Stimulated activated CD4-positive, alpha-beta T cell treated with anti-CD3 and anti-CD28 coated beads, TNF-alpha, amount 100 ng/mL, for 4 hours (primary cell): ENCODE measurements at places on chromosomes 1 and 21.

- DNase-seq, result no peak
Observed at GRCh38 chr1:45608175-45609156, 15.4 kb downstream of the CCDC17 start.

- no peak for DNase-seq
Observed at GRCh38 chr21:30166171-30166570, 434 bp downstream of the CLDN17 start.

GRCh38 chr1:23366598-23366997, 3.0 kb downstream of the ZNF436 start:
- no peak for DNase-seq

DNA sequence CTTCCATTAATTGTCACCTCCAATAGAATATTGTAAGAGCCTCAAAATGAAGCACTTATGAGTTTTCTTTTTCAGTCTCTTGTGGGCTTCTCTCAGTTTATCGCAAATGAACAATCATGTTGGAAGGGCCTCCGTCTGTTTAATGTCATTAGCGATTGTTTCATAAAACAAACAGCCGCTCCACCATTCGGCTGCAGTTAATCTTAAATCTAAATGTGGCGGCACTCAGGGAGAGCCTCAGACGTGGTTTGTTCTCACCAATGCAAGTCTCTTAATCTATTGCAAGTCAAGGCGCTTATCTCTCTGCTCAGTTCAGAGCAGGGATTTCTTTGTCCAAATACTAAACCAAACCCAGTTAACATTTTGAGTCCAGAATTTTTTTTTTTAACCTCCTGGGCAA, 34.9 kb upstream of the ESRRG start:
- DNase-seq, result no peak

DNA sequence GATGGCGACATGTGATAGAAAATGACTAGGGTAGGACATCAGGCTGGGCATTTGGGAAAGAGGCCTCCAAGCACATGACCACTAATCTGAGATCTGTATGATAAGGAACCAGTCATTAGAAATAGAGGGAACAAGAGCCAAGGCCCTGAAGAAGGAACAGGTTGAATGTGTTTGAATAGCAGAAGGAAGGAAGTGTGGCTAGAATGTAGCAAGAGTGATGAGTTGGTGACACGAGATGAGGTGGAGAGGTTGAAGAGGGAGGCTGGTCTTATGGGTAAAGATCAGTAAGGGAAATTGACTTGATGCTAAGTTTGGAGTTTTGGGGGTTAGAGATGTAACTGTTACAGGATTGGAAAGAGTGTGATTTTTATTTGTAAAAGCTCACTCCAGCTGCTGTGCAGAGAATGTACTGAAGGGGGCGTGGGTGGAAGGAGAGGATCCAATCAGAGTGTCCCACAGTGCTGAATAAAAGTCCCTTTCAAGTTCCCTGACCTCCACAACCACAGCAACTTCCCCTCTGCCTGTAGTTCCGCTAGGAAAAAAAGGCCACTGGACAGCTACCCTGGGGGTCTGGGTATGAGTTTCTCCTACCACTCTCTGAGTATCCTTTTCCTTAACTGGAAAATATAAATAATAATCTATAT, 295.0 kb downstream of the OMA1 start:
- no peak for DNase-seq

DNA sequence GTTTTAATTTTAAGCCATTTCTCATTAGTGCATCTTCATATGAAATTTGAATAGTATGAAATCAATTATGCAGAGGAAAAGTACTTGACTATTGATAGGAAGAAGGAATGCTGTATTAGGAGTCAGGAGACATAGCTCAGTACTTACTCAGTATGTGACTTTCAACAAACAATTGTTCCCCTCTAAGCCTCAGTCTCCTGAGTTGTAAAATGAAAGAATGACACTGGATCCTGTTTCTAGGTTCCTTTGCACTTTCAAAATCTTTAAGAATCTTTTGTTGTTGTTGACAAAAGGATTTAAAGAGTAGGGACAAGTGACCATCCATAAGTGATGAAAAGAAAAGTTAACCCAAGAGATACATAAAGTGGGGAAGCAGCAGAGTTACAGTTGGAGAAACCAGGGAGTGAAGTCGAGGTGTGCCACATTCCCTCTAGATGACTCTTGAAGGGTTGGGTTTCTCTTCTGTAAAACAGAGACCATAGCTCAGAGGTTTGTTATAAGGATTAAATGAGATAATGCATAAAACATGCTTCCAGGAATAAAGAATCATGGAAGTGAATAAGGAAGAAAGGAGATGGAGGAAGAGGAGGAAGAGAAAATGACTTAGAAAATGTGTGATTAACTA, 105.7 kb upstream of the KCNJ15 start:
- no peak for DNase-seq

GRCh38 chr1:27057389-27057788, 44.7 kb upstream of the TENT5B start:
- no peak for DNase-seq

DNA sequence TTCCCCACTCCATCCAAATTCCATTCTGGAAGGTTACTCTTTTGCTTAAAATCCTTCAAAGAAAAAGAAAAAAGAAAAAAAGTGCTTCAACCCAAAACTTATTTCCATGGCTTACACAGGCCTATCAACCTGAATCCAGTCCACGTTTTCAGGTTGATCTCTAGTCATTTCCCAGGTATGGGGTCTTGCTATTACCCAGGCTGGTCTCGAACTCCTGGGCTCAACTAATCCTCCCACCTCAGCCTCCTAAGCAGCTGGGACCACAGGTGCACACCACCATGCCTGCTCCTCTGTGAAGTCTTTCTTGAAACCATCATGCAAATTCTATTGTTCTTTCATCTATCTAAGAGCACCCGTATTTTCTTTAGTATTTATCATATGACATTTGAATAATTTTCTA, 7.6 kb downstream of the RNF19B start:
- DNase-seq, result no peak

DNA sequence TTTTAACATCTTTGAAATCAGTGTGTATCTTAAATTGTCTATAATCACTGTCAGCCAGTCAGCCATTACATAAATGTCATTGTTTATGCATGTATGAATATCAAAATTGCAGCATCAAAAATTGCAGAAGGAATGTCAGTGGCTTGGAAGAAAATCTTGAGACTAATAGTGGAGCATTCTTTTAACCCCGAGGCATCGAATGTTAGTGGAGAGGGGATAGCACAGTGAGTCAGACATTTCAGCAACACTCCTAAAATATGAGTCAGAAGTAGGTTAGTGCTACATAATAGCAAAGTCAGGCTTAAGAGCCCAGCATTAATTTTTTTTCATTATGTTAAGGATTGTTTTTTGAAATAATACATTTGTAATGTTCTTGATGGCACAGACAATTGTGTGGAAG, 45.5 kb downstream of the SNRPE start:
- DNase-seq, result no peak

- no peak for DNase-seq
Observed at GRCh38 chr1:31259746-31260145, 20.1 kb upstream of the NKAIN1 start.

- DNase-seq, result peak; percentile 42
Observed at GRCh38 chr1:64744492-64745180, at the start of gene RAVER2. TSS of gene RAVER2 (plus strand) at chr1:64745075. CDS start at chr1:64745173, 98 bp downstream.

DNA sequence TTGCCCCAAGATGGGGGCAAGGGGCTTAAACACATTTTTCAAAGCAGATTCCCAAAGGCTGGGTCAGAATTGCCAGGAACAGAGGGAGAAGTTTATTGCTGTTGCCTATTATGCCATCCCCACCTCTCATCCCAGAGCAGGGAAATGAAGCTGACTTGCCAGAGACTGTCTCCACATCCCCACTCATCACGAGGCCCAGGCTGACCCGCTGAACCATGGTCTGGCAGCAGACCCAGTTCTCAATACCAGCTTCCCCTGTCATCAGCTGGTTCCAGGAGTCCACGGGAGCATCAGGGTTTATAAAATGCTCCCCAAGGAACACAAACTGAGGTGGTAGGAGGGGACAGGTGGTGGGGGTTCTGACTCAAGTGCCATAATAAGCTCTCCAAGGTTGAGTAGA, 605.9 kb downstream of the NPHP4 start:
- no peak for DNase-seq

- no peak for DNase-seq
Observed at GRCh38 chr1:200035397-200035955, 8.0 kb downstream of the NR5A2 start.

DNA sequence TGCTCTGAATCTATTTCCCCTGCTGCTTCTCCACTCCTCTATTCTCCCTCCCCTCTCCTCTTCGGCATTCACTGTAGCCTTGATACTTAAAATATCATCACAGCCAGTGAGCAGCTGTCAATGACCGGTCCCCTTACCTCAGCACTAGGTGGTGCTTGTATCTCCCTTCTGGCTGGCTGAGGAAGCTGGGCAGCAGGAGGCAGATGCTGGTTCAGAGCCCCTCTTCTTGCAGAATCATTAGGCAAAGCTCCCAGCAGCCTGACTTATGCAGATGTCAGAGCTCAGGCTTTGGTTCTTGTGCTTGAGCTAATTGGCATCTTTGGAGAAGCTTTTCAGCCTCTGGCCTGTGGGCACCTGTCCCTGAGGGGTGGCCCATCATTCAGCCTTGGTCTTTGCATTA, 31.9 kb upstream of the KCNA2 start:
- DNase-seq, result no peak

DNA sequence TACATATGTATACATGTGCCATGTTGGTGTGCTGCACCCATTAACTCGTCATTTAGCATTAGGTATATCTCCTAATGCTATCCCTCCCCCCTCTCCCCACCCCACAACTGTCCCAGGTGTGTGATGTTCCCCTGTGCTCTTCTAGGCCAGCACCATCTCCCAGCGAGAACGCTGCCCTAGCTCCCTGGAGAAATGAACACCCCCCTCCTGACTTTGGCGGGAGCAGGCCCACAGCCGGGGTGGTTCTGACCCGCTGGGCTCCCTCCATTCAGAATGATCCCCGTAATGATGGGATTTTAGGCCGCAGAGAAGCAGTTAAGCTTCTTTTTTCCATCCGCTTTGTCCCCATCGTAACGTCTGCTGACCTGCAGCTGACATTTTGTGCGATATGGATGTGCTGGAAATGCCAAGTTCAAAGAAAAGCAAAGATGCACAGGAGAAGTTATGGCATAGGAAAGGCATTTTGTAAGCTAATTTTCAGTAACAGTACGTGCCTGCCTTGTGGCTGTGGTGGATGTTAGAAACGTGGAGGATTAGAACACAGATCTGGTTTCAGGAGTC, 39.3 kb downstream of the ELK4 start:
- no peak for DNase-seq

GRCh38 chr1:33096363-33097005, 15.5 kb downstream of the AZIN2 start:
- no peak for DNase-seq

- no peak for DNase-seq
Observed at GRCh38 chr1:75257424-75257823, 123.2 kb downstream of the LHX8 start.

DNA sequence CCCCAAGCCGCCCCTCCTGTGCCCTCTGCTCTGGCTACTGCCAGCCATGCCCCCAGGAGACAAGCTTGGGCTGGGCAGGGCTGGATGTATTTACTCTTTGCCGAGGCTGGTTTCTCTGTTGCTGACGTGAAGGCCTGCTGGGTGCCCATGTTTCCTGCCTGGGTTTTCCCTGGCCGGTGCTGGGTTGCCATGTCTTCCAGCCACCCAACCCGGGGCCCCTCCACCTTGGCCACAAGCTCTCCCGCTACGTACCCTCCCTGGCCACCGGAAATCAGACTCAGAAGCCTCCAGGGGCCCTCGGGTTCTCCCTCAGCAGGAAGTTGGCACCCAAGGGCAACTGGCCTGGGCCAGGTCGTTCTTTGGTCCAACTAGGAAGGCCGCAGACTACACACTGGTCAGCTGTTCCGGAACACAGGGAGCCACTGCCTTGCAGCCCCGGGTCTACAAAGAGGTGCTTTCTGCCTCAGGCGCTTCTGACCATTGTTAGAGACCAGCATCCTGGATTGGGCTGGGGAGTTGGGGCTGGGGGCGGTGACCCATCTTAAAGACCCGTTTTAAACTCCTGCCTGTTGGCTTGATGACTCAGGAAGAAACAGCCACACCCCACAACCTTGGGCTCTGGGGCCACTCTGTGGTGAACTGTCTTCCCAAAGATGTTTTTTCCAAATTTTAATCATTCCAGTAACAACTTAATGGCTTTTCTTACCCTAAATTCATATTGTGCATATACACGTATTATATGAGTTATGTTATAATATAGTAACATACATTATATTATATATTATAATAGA, 71.2 kb upstream of the RUNX3 start:
- DNase-seq, result no peak

- no peak for DNase-seq
Observed at GRCh38 chr1:11028018-11028417, 15.6 kb downstream of the TARDBP start.

- no peak for DNase-seq
Observed at GRCh38 chr21:27329255-27329851, 362.5 kb upstream of the ADAMTS5 start.

DNA sequence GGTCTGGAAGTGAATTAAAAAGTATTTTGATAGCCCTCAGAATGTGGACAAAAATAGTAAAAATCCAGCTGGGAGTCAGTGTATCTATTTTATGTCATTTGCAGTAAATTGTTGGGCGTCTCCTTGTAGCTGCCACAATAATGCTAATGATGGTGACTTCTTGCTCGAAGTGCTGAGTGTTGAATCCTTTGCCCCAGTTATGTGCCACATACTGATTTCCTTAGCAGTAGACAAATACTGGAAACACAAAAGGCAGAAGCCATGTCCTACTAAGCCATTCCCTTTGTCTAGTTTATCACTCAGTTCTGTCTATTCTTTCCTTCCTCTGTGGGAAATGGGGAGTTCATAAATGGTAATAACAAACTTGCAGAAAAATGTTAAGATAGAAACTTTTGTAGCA, 70.7 kb upstream of the CXADR start:
- DNase-seq, result no peak

GRCh38 chr1:65231718-65232330, 77.5 kb upstream of the DNAJC6 start:
- no peak for DNase-seq

GRCh38 chr1:206716870-206717673, 32.4 kb downstream of the MAPKAPK2 start:
- no peak for DNase-seq

DNA sequence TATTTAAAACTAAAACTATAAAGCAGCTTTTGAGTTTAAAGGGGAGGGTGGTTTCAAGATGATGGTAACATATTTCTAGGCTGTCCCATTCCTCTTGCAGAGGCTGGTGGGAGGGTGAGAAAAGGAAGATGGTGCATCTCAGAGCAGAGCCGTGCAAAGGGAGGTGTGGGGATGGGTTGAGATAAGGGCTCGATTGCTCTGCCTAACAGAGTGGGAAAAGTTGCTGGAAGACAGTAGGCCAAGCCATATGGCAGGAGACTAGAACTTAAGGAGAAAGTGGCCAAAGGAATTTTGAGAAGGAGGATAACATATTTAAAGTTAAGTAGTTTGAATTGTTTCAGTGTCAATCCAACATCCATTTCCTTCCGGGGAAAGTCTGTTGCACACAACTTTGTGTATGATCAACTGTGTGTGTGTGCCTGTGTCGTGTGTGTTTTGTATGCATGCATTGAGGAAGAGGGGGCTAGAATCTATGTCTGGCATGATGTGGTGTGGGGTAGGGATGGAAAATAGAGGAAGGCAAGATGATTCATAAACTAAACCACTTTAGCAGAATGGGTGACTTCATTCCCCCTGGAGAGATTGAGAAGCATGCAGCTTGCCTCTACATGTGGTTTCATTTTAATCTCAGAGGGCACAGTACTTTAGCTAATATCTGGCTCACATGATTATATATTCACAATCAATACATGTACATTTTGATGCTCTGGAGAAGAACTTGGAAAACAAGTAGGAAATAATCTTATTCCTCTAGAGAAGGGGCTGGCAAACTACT, 145.0 kb upstream of the DNAH14 start:
- DNase-seq, result no peak

GRCh38 chr1:65189576-65190115, 41.6 kb downstream of the AK4 start:
- DNase-seq, result no peak

GRCh38 chr21:27369978-27370571, 403.2 kb upstream of the ADAMTS5 start:
- no peak for DNase-seq
